ENCODE measurements at places on chromosomes 11 and 22.

DNA sequence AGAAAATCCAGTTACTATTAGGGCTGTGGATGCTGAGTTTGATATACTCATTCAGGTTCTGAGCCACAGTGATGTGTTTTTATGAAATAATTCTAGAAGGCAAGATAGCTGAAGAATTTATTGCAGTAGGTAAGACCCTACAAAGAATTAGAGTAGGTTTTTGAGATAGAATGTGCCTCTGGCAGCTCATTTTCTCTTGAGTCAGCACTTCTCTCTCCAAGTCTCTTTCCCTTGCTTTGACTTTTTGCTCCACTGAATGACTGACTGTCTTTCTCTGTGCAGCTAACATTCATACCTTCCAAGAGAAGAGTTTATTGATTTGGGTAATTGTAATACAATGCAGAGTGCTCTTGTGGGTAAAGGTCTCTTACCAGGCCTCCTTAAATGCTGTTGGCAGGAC, 48.0 kb upstream of the C11orf87 start:
- DNase-seq, result no peak

GRCh38 chr11:10674440-10674855, 19.1 kb downstream of the IRAG1 start:
- no peak for DNase-seq

DNA sequence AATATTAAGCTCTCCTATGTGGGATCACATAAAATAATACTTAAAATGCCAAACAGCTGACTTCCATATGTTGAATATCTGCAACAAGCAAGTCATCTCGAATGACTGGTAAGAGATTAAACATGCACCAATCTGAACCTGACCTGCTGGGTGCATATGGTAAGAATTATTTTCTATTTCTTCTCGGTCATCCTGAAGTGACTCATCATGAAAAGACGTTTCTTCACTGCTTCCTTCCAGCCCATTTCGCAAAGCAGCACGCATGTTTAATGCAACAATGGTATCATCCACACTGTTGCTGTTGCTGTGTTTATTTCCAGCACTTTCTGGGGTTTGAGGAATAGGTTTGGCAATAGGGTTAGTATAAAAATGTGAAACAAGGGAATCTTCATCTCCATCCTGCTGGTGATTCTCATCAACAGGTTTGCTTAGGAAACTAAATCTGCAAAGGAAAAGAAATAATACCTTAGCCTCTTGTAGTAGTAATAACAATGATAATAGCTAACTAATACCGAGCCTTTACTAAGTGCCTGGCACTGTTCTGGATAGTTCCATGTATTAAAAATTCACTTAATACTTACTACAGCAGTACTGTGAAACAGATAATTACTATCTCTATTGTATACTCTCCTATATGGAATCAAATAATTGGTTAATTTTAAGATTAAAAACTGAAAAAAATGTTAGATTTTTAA, 52.0 kb upstream of the CHRNA10 start:
- DNase-seq, result peak; percentile 97

DNA sequence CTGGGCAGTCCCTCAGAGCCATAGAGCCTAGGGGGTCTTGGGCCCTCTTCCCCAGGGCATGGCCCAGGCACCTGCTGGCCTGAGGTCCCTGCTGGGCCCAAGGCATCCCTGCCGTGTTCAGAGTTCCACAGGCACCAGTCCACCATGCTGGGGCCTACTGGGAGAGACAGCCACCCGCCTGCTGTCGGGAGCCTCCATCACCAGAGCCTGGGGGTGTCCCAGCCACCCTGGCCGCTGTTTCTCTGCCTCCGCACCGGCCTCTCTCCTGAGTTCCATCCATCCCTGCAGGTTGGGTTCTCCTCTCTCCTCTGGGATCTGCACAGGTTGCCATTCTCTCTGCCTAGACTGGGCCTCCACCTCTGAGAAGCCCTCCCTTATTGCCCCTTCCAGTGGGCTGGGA, 68.6 kb downstream of the KCNQ1 start:
- DNase-seq, result no peak

GRCh38 chr22:20243537-20244249, 24.4 kb downstream of the RTN4R start:
- peak; percentile 82 for DNase-seq

DNA sequence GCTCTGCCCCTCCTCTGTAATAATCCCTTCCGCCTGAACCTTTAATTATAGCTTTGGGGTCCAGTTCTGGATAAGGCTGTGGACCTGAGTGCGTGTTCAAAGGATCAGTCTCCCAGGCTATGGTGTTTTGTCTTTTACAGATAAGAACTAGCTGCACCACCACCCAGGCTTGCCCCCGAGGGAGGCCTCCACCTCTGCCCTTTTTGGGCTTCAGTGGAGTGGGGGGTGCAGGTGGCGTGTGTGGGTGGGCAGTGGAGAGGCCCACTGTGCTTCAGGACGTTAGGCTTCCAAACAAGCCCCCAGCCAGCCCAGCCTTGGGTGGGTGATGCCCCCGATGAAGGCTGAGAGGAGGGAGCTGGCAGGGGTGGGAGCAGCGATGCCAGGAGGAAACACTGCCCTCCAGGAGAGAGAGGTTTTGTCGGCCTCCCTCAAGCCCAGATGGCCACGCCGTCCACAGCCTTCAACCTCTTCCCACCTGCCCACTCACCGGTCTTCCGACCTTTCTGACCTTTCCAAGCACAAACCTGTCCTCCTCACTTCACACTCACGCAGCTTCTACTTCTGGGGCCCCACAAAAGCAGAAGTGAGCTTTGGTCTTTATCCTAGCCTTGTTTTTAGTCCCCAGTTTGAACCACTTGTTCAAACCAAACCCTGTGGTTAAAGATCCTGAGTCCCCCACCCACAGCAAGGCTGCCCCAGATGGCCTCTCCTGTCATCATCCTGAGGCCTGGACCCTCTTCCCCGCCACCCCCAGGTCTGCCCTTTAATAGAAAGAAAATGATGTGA, 20.4 kb downstream of the PSMD13 start:
- no peak for DNase-seq
